A673 (cell line): ENCODE measurements at places on chromosomes 2 and 18.

DNA sequence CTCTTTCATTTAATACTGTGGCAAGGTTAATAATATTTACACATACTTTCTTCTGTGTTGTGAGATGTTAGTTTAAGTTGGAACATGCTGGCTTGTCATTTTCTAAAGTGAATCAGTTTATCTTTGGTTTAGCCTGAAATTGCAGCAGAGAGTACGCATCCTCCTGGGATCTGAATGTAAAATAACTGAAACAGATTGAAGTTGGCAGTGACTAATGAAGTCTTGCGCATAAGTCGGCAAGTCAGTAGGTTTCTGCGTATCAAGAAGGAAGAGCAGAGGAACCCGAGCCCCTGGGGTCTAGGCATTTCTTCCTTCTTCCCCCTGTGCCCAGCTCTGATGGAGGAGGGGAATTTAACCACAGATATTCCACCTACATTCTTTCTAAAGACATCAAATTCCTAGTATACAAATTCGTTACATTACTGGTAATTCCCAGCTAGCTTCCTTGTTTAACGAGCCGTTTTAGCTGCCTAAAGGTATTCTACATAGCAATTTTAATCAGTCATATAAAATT lies 392.1 kb upstream of the RAB12 start:
- H3K27ac ChIP-seq = no peak overlapping the region
- DNase-seq = no peak
- H3K36me3 ChIP-seq = no peaks in the 10 kb centered on the region
- peaks cover 10% of the 10 kb centered on the region for H3K27me3 ChIP-seq
- no peaks in the 10 kb centered on the region for H3K4me1 ChIP-seq
- no peak overlapping the region for H3K4me3 ChIP-seq

DNA sequence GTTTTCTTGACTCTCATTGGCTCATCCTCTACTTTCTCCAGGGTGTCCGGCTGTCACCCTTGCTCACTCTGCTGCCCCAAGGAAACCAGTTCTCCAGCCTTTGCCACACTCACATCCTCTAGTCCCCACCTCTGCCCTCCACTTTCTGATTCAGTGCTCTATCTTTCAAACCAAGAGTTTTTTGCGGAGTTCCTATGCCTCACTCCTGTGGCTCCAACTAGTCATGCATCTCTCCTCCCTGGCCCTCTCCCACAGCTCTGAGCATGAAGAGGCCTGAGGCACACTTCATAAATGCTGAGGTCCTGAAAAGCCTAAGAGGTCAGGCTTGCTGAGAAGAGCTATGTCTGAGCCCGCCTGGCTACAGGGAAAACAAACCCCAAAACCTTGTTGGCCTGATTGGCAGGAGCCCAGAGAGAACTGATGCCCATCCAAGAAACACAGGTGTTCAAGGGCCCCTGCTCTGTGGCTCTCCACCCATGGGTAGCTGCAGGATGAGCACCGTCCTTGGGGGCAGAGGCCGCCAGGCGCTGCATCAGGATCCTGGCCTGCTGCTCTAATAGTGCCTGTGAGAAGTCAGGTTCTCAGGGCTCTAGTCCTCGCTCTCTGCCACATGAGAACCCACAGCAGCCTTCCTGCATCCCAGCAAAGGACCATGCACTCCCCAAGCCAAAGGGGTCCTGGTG lies 42.1 kb downstream of the HS1BP3 start:
- H3K4me3 ChIP-seq = no peak overlapping the region
- H3K36me3 ChIP-seq = no peaks in the 10 kb centered on the region
- no peak overlapping the region for H3K27ac ChIP-seq
- no peak for DNase-seq

- H3K27me3 ChIP-seq = no peaks in the 10 kb centered on the region
- no peak for DNase-seq
- no peaks in the 10 kb centered on the region for H3K4me1 ChIP-seq
- no peak overlapping the region for H3K4me3 ChIP-seq
- H3K36me3 ChIP-seq = no peaks in the 10 kb centered on the region
- no peak overlapping the region for H3K27ac ChIP-seq
Measured at GRCh38 chr2:127471286-127471988, 53.2 kb downstream of the PROC start.

GRCh38 chr18:57475903-57476302 lies 40.7 kb downstream of the ONECUT2 start:
- H3K4me1 ChIP-seq = no peaks in the 10 kb centered on the region
- DNase-seq = no peak
- H3K27me3 ChIP-seq = peaks cover 17% of the 10 kb centered on the region
- no peaks in the 10 kb centered on the region for H3K36me3 ChIP-seq

DNA sequence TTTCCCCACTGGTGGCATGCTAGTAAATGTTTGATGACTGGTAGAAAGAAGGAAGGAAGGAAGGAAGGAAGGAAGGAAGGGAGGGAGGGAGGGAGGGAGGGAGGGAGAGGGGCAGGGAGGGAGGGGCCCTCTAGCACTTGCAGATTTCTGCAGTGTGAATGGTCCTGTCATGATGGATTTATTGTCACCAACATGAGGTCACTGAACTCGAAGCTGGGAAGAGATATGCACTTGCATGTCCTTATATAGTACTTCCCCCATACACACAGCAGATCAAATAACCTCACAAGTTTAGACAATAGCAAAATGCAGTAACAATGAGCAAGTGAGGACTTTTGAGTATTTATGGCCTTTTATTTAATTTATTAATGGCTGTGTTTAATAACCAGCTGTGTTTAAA lies 44.5 kb upstream of the CXCR4 start:
- H3K4me1 ChIP-seq = no peaks in the 10 kb centered on the region
- H3K36me3 ChIP-seq = no peaks in the 10 kb centered on the region
- DNase-seq = peak; percentile 11
- H3K27ac ChIP-seq = no peak overlapping the region
- H3K27me3 ChIP-seq = no peaks in the 10 kb centered on the region

DNA sequence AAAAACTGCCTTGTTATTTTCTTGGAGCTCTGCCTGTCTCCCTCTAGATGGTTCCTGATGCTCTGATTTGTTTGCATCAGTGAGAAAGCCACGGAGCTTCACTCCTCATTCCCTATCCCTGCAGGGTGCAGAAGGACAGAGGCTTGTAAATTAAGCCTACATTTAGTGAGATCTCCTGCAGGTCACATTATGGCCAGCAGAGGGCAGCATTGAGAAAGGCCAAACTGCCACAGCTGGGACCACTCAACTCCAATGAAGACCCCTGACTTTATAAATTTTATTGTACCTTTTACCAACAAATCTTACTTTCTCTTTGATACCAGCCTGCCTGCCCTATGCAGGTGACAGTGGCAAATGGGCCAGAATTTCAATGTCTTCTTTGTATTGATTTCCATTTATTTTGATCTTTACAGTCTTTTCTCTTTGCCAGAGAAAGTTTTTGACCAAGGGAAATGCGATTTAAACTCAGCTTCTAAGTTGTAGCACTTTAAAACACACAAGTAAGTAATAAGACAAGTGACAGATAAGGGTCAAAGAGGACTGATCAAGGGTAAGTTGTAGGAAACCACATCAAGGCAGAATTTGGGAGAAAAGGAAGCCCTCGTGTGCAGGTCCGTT lies 1029.1 kb upstream of the KLHL29 start:
- no peaks in the 10 kb centered on the region for H3K36me3 ChIP-seq
- H3K27me3 ChIP-seq = peaks cover 20% of the 10 kb centered on the region
- H3K27ac ChIP-seq = no peak overlapping the region
- H3K4me1 ChIP-seq = no peaks in the 10 kb centered on the region
- DNase-seq = peak; percentile 50

GRCh38 chr2:136863874-136864273 lies 98.5 kb downstream of the THSD7B start:
- no peaks in the 10 kb centered on the region for H3K36me3 ChIP-seq
- DNase-seq = no peak
- no peak overlapping the region for H3K4me3 ChIP-seq
- no peaks in the 10 kb centered on the region for H3K4me1 ChIP-seq
- H3K27me3 ChIP-seq = no peaks in the 10 kb centered on the region

DNA sequence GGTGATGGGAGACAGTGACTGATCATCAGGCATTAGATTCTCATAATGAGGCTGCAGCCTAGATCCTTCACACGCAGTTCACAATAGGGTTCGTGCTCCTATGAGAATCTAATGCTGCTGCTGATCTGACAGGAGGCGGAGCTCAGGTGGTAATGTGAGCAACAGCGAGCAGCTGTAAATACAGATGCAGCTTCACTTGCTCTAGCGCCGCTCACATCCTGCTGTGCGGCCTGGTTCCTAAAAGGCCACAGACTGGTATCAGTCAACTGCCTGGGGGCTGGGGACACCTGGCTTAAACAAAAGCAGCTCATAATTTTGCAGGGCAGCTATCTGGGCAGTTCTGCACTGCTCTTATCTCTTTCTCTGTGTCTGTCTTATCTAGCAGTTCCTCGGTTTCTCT lies 20.4 kb upstream of the CD226 start:
- peaks cover 13% of the 10 kb centered on the region for H3K4me1 ChIP-seq
- H3K27ac ChIP-seq = no peak overlapping the region
- no peak overlapping the region for H3K4me3 ChIP-seq
- H3K36me3 ChIP-seq = no peaks in the 10 kb centered on the region
- DNase-seq = no peak

DNA sequence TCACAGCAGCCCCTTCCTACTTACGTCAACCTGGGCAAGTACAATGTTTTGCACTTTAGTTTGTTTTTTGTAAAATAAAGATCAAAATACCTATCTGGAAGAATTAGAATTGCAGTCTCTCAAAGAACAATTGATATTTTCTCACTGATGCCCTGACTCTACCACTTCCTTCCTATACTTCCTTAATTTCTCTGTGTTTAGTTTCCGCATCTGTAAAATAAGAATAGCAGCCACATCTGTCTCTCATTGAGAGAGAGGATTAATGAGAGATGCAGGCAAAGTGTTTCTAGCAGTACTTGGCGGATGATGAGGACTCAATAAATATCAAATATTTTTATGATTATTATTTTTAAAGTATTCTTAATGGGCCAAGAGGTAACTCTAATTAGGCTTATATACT lies 122.6 kb upstream of the PIEZO2 start:
- no peak overlapping the region for H3K27ac ChIP-seq
- H3K36me3 ChIP-seq = no peaks in the 10 kb centered on the region

GRCh38 chr18:52933356-52933755 lies 593.4 kb downstream of the DCC start:
- H3K36me3 ChIP-seq = no peaks in the 10 kb centered on the region
- no peaks in the 10 kb centered on the region for H3K27me3 ChIP-seq
- H3K27ac ChIP-seq = no peak overlapping the region

GRCh38 chr2:89850481-89850880 lies 1159.0 kb downstream of the RPIA start:
- no peaks in the 10 kb centered on the region for H3K36me3 ChIP-seq
- H3K27me3 ChIP-seq = peaks cover 42% of the 10 kb centered on the region
- H3K27ac ChIP-seq = no peak overlapping the region
- no peak overlapping the region for H3K4me3 ChIP-seq
- H3K4me1 ChIP-seq = no peaks in the 10 kb centered on the region

DNA sequence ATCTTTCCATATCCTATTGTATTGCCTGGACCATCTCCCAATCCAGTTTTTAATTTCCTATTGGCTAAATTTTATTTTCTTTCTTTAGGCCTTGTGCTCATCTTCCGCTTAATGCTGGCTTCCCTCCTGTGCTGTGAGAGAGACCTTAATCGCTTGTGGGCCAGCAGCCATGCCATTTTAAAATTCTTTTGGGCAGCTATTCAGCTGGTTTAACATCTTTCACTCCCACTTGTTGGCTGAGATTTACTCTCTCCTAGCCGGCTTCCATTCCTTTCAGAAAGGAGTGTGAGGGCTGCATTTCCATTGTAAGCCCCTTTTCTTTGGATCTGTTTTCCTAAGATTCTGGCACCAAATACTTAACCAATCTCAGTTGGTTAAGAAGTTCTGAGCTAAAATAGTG lies 140.9 kb upstream of the RASGRP3 start:
- DNase-seq = no peak
- H3K36me3 ChIP-seq = no peaks in the 10 kb centered on the region
- no peaks in the 10 kb centered on the region for H3K27me3 ChIP-seq
- no peaks in the 10 kb centered on the region for H3K4me1 ChIP-seq
- H3K4me3 ChIP-seq = no peak overlapping the region
- H3K27ac ChIP-seq = no peak overlapping the region

DNA sequence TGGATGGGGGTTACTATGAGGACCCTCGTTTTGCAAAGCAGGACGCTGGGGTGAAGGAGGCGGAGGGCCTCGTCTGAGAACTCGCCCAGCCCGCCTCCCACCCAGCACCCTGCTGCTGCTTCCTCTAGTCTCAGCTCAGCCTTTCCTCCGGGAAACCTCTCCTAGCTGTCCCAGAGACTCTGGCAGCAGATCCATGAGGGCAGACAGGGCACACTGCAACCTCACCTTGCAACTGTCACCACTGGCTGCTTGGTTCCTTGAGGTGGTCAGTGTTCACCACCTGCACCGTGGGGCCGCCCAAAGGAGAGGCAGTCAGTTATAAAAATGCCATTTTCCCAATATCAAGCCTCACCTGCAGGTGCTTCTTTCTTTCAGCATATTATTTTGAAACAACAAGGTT lies 45.6 kb downstream of the PARD6G start:
- no peaks in the 10 kb centered on the region for H3K4me1 ChIP-seq
- no peak overlapping the region for H3K27ac ChIP-seq
- H3K4me3 ChIP-seq = no peak overlapping the region
- H3K27me3 ChIP-seq = no peaks in the 10 kb centered on the region
- H3K36me3 ChIP-seq = no peaks in the 10 kb centered on the region

DNA sequence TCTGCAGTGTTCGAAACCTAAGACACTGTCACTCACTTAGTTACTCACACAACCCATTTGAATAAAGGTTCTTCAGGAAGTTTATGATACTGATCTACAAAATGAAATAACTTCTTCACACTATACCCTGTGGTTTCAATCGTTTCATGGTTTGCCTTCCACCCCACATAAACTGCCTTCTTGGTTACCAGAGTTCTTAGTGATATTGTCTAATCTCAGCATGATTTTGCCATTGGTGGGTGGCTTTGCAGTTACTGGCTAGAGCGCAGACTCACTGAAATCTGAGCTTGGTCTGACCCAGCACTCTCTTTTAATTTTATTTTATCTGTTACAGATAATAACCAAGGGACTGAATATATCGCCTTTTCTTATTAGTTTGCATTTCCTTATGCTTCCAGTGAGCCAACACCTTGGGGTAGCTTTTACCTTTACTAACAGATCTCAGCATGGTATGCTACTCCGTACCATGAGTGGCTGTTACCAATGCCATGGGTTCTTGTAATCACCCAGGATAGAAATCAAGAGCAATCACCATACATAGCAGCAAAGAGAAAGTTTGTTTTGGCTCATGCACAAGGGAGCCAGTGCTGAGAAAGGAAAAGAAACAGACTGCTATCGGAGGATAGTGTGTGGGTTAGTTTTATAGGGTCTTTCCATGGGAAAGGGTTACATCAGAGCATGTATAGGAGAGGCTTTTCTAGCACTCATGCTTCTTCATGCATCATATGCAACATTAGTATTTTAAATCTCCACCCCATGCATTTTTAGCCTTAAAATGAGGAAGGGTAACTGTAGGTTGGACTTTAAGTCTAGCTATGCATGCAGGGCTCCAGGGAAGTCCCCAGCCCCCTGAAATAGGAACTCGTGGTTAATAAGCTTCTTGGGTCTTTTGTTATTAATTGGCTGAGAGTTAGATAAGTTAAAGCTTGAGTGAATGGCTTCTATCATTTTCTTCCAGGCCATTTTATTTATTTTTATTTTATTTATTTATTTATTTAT lies 33.3 kb downstream of the ANXA4 start:
- H3K36me3 ChIP-seq = no peaks in the 10 kb centered on the region
- no peak overlapping the region for H3K4me3 ChIP-seq
- no peaks in the 10 kb centered on the region for H3K27me3 ChIP-seq
- no peak overlapping the region for H3K27ac ChIP-seq
- H3K4me1 ChIP-seq = no peaks in the 10 kb centered on the region
- DNase-seq = no peak

- H3K4me3 ChIP-seq = no peak overlapping the region
- H3K36me3 ChIP-seq = no peaks in the 10 kb centered on the region
- H3K27me3 ChIP-seq = no peaks in the 10 kb centered on the region
- H3K4me1 ChIP-seq = no peaks in the 10 kb centered on the region
- H3K27ac ChIP-seq = no peak overlapping the region
Measured at GRCh38 chr18:43681661-43682060, 404.4 kb upstream of the SYT4 start.
